ENCODE measurements at places on chromosomes 16 and 17.

DNA sequence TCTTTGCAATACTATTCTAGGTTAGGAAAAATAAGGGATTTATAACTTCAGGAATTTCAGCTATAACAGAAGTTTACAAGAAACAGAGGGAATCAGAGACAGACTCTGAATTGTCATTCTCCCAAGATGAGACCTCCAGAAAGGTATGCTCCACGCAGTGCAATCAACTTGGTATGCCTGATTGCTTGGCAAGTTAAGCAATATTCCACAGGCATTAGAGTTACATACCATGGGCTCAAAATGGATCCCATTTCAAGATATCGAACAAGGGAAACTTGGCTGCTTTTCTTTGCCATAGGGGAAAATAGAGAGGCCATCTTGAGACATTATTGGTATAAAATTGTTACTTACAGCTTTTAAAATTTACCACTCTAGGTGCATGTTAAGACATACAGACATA lies 615.6 kb upstream of the SOX9 start:
- no peak for DNase-seq

DNA sequence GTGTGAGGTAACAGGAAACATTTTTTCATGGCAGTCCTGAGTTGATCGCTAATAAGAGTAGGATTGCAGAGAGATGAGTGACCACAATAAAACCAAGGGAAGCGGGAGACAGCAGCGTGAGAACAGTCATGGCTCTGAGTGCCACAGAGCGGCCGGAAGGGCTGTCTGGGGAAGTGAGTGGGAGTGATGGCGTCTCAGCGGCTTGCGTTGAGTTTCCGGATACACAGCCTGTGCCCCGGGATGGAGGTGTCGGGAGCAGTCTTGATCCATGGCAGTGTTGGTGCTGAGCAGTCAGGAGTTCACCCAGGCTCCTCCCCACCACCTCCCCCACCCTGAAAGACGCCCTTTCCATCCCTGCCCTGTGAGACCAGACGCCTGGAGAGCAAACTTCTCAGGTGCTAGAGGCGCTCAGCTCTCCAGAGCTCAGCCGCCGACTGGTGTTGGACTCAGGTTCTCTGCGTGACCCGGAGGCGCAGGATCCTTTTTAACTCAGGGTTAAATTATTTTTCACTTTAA lies 59.8 kb downstream of the BANP start:
- no peak for DNase-seq

DNA sequence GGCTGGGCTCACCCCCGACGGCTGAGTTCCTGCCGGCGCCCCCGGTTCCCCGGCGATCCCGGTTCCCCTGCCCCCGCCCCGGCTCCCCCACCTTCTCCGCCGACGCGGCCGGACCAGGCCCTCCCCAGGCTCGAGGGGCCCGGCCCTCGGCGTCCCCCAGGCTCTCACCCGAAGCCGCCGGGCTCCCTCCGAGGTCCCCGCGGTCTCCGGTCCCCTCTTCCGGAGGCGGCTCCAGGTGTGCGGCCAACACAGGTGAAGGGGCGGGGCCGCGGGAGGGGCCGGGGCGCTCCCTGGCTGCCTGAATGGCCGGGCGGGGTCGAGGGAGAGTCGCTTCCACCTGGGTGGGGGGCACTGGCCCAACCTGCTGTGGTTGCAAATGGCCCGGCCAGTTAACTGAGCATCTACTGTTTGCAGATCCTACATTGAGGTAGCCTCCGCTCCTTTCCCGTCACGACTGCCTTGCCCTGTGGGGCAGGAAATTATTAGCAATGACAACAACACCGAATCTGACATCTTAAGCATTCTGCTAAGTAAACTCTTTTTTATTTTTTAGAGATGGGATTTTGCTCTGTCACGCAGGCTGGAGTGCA lies at the start of gene BICDL2:
Gene BICDL2 (minus strand): TSS at position 219 of the 590 bp plus-strand sequence. CDS start 1,448 bp downstream, outside the sequence.
- no peak for DNase-seq

DNA sequence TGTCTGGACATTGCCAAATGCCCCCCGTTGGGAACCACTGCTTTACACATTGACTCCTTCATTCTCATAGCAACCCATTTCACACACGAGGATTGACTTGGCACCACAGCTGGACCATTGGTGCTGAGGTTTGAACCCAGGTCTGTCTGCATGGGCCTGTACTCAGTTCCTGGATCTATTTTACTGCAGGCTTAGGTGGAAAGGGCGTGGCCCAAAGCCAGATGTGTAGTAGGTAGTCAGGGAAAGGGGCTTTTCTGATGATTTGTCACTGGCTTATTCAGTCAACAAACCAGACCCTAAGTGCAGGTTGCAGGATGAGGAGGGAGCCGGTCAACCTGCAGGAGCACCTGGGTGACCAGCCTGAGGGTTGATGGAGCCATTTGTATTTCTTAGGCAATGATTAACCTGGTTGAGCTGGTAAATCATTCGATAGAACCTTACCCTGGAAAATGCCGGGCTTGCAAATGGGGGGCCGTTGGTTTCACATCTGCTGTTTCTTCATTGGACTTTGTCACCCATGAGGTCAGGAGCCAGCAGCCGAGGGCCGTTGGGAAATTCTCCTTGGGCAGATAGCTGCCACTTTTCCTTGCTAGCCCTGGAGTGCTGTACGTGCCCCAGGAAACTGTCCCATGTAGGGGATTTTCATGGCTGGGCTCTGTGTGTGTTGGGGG lies 104.4 kb downstream of the CMIP start:
- DNase-seq: no peak

DNA sequence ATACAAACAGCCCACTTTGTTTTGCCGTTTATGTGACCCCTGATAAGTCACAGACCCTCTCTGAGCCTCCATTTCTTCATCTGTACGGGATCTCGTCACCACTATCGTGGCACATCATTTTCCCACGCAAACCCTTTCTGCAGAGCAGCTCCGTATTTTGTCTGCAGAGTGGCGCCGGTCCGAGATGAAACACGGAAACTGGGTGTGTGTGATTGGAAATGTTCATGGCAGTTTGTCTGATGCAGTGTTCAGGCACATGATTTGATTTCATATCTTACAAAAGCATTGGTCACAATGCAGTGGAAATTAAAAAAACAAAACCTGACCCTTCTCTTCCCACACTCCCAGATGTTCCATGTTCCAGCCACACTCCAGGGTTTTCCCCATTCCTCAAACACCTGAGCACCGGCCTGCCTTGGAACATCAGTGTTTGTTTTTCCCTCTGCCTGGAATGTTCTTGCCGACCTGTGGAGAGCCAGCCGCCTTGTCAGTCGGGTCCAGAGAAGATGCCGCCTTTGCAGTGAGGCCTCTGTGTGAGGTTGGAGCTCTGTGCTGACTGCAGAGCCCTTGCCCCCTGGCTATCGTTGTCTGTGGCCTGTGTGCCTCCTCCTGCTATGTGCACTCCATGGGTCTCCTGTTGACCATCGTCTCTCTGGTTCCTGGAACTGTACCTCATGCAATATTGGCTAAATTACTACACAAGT lies 39.2 kb downstream of the NT5M start:
- no peak for DNase-seq

DNA sequence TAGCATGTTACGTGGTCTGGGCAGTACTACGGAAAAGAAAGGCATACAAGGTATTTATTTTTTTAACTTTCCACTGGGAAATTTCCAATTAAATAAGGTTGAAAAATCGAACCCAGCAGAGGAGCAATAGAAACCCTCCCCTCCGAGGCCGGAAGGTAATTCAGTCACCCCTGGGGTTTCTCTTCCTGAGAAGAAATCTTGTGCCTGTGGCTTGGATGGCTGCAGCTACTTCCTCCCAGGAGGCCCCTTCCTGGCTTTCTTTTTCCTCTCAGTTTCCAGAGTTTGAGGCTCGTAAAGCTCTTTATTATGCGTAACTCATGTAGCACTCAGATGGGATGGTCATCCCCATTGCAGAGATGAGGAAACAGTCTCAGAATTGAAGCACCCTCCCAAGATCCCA lies 140.3 kb downstream of the ASIC2 start:
- DNase-seq: no peak

GRCh38 chr16:19574615-19575014 lies 19.1 kb downstream of the VPS35L start:
- no peak for DNase-seq

DNA sequence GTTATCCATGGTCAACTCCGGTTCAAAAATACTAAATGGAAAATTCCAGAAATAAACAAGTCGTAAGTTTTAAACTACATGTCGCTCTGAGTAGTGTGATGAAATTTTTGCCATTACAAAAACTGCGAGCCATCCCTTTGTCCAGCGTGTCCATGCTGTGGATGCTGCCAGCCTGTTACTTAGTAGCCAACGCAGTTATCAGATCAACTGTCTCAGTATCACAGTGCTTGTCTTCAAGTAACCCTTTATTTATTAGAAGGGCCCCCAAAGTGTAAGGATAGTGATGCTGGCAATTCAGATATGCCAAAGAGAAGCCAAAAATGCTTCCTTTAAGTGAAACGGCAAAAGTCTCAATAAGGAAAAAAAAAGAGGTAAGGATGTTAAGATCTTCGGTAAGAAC lies 23.9 kb downstream of the SNN start:
- DNase-seq: no peak

DNA sequence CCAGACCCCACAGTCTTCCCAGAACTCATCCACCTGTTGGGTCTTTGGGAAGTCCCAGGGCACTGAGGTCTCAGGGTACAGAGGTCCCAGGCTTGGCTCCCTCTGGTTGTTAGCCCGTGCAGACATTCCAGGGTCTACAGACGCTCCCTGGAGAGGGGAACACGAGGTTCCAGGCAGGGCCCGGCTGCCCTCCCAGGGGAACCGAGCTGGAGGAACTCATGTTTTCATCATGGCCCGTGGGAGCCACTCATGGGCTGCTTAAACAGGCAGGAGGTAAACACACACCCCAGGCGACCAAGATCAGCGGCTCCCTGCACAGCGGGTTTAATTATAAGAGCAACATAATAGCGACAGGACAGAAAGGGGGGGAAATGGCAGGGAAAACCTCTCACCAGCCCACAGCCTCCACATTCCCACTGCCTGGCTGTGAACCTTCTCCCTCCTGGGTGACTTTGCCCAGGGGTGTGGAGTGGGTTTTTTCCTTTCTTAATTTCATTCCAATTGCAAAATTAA lies 36.5 kb downstream of the TRARG1 start:
- no peak for DNase-seq

DNA sequence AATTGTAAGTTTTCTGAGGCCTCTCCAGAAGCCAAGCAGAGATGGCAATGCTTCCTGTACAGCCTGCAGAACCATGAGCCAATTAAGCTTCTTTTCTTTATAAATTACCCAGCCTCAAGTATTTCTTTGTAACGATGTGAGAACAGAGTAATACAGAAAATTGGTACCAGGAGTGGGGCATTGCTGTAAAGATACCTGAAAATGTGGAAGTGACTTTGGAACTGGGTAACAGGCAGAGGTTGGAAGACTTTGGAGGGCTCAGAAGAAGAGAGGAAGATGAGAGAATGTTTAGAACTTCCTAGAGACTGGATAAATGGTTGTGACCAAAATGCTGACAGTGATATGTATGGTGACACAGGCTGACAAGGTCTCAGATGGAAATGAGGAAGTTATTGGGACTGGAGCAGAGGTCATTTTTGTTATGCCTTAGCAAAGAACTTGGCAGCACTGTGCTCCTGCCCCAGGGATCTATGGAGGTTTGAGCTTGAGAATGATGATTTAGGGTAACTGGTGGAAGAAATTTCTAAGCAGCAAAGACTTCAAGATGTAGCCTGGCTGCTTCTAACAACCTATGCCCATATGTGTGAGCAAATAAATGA lies 23.1 kb downstream of the PRDM7 start:
- no peak for DNase-seq

DNA sequence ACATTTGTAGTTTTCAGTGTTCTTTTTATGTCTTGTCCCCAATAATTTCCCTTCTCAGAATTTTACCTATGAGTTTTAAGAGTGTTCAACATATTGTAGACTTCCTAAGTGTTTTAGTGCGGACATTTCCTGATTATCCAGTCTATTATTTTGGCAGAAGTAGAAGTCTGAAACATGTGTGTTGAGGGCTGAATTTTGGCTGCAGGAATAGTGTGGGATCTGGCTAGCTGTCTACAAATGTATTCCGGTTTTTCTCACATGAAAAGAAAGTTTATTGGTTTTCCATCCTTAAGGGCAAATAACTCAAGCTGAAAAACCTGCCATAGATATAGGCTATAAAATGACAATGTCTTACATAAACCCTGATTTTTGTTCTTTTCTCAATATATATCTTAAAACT lies 33.0 kb upstream of the CA10 start:
- DNase-seq: no peak

- DNase-seq: no peak
Observed at GRCh38 chr16:64225036-64225435, 896.8 kb downstream of the CDH11 start.

GRCh38 chr16:72877374-72878028 lies 170.4 kb downstream of the ZFHX3 start:
- DNase-seq: no peak

GRCh38 chr17:18381158-18381952 lies 3.8 kb downstream of the EVPLL start:
- DNase-seq: no peak

DNA sequence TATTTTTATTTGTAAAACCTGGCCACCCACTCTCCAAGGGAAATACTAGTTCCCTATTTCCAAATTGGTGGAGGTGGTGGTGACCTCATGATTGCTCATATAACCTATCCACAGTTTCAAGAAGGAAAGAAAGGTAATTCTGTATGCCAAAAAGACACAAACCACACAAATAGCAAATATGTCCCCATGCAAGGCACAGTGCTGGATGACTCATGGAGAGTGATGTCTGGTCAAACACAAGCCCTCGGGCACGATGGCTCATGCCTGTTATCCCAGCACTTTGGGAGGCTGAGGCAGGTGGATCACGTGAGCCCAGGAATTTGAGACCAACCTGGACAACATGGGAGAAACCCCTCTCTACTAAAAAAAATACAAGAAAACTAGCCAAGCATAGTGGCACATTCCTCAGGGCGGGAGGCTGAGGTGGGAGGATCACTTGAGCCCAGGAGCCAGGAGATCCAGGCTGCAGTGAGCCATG lies 64.2 kb downstream of the GNA13 start:
- DNase-seq: no peak

- no peak for DNase-seq
Observed at GRCh38 chr16:1909561-1910231, 8.5 kb downstream of the HS3ST6 start.

DNA sequence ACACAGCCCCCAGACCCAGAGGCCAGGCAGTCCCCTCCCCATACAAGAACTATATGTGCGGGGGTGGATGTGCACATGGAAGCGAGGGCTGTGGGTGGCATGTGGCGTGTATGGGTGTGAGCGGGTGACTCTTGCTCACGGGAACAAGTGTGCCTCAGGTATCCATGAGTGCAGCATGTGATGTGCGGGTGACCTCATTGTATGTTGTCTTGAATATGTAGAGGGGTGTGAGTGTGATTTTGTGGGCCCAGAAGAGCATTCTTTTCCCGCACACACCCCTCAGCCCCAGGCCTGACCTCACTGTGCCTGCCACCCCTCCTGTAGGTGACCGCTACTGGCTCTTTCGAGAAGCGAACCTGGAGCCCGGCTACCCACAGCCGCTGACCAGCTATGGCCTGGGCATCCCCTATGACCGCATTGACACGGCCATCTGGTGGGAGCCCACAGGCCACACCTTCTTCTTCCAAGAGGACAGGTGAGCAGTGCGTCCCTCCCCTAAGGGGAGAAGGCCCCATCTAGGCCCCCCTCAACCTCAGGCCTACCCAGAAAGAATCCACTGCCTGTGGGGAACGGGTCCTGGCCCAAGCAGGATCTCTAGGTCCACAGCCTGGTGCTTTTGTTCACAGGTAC lies 17.4 kb downstream of the MMP15 start:
- no peak for DNase-seq

Data from activated CD4-positive, alpha-beta T cell treated with anti-CD3 and anti-CD28 coated beads for 1 hour (primary cell).